Natural killer cell (primary cell): ENCODE measurements at places on chromosomes 7 and 10. TPM values are rescaled to one million over a fixed set of nuclear protein-coding genes. Genes with fewer than 3 reads are reported as not detected.

DNA sequence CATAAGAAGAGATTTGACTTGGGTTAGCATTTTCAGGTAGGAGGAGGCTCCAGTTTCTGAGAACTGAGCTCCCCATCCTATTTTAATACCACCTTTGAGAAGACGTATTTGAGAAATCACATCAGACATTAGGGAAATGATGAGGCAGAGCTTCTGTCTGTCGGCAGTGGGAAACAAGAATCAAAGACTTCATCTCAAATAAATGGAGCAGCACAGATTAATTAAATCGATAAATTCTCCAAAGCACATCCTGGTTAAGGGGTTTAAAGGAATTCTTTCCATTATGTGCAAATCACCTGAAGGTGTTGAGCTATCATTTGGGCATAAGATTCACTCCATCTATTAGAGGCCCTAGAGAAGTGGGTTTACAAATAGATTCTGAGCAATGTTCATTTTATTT lies 7.6 kb downstream of the ADARB2 start:
- DNase-seq: no peak

SPOCK2 gene
- 293 TPM for total RNA-seq

DNA sequence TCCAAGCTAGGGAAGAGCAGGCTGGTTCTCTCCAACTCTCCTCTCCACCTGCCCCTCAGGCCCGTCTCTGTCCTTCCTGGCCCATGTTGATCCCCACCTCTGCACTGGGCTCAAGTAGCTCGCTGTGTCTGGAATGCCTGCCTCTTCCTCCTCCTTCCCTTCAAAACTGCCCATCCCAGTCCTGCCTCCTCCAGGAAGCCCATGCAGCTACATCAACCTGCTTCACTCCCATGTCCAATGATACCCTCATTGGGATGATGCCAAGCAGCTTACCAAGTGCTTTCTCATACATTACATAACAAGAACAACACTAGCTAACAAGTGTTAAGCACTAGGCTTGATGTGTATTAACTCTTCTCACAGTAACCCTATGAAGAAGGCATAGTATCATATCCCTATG lies 8.2 kb downstream of the ASB10 start:
- DNase-seq: no peak

SYCE1 gene
- total RNA-seq: not detected

- no peak for DNase-seq
These were observed 41.9 kb upstream of the NXPH1 start for GRCh38 chr7:8391353-8392062.

MYL10 gene
- not detected for total RNA-seq

DNA sequence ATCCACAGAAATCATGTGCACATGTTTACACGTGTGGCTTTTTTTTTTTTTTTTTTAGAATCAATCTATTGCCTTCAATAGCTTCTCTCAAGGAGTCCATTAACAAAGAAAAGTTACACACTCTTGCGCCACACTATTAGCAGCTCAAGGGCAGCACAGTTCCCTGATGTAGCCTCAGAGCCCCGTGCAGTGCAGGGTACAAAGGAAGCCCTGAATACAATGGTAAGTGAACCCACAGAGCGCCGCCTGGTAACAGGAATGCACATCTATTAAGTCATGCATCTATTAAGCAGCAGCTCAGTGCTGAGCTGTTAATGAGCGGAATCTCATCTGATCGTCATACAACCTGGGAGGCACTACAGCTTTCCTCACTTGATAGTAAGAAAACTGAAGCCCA lies 113.7 kb upstream of the PDLIM1 start:
- DNase-seq: no peak
